Cardiac muscle cell (in vitro differentiated cells and primary cell): ENCODE measurements at places on chromosomes 5 and 9. TPM values are rescaled to one million over a fixed set of nuclear protein-coding genes. Genes with fewer than 3 reads are reported as not detected.

- H3K4me1 ChIP-seq = no peaks in the 10 kb centered on the region
- no peaks in the 10 kb centered on the region for H3K36me3 ChIP-seq
- DNase-seq = no peak
- no peak overlapping the region for H3K27ac ChIP-seq
- no peaks in the 10 kb centered on the region for H3K27me3 ChIP-seq
Observed at GRCh38 chr9:72763022-72763421, 189.8 kb downstream of the ALDH1A1 start.

- no peak overlapping the region for H3K4me3 ChIP-seq
- no peak overlapping the region for H3K27ac ChIP-seq
- no peaks in the 10 kb centered on the region for H3K27me3 ChIP-seq
- H3K36me3 ChIP-seq = no peaks in the 10 kb centered on the region
- H3K4me1 ChIP-seq = no peaks in the 10 kb centered on the region
- no peak for DNase-seq
Observed at GRCh38 chr9:4507306-4508130, 17.2 kb downstream of the SLC1A1 start.

DNA sequence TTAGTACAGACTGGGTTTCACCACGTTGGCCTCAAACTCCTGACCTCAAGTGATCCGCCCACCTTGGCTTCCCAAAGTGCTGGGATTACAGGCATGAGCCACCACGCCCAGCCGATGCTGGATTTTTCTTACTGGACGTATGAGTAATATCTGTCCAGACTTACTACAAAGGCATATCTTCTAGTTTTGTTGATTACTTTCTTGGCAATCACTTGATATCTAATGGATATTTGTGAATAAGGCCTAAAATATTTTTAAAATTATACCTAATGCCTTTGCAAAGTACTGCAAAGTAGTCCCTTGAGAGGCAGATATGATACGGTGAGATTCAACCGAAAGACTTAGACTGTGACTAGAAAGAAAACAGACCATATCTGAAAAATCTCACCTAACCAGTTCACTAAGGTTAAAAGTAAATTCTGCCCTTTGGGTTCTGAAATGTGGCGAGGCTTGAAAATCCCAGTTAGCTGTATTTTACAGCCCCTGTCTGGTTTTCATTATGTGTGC lies 152.1 kb downstream of the GNAQ start:
- no peaks in the 10 kb centered on the region for H3K27me3 ChIP-seq
- peak; percentile 22 for DNase-seq
- peaks cover 7% of the 10 kb centered on the region for H3K4me1 ChIP-seq
- no peak overlapping the region for H3K27ac ChIP-seq
- no peak overlapping the region for H3K4me3 ChIP-seq

DNA sequence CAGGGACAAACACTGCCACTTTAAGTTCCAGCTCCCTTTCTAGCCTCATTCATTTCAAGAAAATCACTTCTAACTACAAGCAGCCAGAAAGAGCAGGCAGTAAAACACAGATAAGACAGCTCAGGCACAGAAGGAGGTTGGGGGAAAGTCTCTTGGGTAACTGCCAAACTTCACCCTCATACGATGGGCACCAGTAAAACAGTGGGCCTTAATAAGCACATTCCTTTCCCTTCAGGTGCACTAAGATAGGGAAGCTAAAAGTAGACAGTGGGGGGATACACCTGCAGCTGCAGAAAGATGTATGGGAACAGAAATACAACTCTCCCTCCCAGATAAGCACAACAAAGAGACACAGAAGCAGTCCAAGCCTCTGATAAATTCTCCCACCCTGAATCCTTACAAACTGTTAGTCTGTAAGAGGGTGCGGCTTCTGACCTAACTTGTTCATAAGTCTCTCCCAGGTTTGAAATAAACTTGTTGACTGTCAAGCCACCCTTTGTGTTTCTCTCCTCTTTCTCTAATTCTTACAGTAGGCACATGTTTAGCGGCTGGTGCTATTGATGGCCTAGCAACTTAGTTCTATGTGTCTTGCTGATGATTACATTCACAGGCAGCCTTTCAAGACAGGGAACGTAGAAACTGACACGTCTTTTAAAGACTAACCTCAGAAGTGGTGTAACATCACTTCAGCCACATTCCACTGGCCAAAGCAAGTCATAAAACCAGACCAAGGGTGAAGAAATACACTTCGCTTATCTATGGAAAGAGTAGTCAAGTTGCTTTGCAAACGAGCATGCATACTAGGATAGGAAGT lies 6.8 kb upstream of the CKS2 start:
- H3K36me3 ChIP-seq = no peaks in the 10 kb centered on the region
- H3K27me3 ChIP-seq = no peaks in the 10 kb centered on the region
- no peaks in the 10 kb centered on the region for H3K4me1 ChIP-seq
- H3K4me3 ChIP-seq = no peak overlapping the region
- no peak overlapping the region for H3K27ac ChIP-seq

DNA sequence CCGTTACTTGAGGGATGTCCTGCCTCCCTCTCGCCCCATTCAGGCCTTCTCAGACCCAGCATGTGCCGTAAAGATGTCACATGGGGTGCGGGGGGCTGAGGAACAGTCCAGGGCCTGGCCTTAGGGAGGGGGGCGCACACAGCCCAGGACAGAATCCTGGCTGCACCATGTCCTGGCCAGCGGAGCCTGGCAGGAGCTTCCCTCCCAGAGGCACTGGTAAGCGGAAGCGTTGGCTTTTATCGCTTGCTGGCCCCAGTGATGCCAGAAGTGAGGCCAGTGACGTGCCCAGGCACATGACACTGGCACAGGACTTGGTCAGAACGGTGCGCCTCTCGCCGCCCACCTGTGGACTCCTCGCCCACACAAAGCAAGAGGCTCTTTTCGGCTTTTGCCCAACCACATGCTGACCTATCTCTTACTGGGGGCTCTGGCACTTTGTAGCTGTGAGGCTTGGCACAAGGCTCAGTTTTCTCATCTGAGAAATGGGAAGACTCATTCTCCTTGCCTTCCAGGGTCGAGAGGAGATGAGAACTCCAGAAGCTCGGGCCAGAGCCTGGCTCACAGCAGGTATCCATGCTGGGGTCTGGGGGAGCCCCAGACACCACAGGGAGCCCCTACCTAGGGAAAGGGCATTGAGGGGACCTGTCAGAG lies 59.0 kb downstream of the LMX1B start:
- H3K36me3 ChIP-seq = no peaks in the 10 kb centered on the region
- peaks cover 94% of the 10 kb centered on the region for H3K27me3 ChIP-seq
- DNase-seq = no peak
- H3K27ac ChIP-seq = no peak overlapping the region
- no peak overlapping the region for H3K4me3 ChIP-seq

DNA sequence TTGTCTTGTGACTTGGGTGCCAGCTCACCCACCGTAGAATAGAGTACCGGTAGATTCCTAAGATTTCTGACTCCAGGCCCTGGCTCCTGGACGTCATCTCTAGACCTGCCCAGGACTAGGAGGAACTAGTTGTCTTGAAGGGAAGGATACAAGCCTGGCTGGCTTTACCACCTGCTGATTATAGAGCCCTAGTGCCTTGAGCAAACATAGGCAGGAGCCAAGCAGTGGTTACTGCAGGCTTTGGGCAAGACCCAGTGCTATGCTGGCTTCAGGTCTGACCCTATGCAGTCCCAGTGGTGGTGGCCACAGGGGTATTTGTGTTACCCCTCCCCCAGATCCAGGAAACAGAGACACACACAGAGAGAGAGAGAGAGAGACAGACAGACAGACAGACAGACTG lies 606.2 kb downstream of the PDE4D start:
- H3K27ac ChIP-seq = peak overlapping the region; percentile 25
- H3K4me3 ChIP-seq = no peak overlapping the region
- peaks cover 3% of the 10 kb centered on the region for H3K36me3 ChIP-seq
- peaks cover 4% of the 10 kb centered on the region for H3K4me1 ChIP-seq
- H3K27me3 ChIP-seq = no peaks in the 10 kb centered on the region

- no peak overlapping the region for H3K27ac ChIP-seq
- no peak for DNase-seq
- no peaks in the 10 kb centered on the region for H3K36me3 ChIP-seq
- H3K4me1 ChIP-seq = peaks cover 14% of the 10 kb centered on the region
Observed at GRCh38 chr9:19976226-19976625, 187.4 kb upstream of the SLC24A2 start.

- H3K36me3 ChIP-seq = no peaks in the 10 kb centered on the region
- H3K4me3 ChIP-seq = no peak overlapping the region
- no peaks in the 10 kb centered on the region for H3K4me1 ChIP-seq
- no peaks in the 10 kb centered on the region for H3K27me3 ChIP-seq
Observed at GRCh38 chr9:72779614-72780013, 173.2 kb downstream of the ALDH1A1 start.

- no peaks in the 10 kb centered on the region for H3K27me3 ChIP-seq
- no peak for DNase-seq
- peaks cover 8% of the 10 kb centered on the region for H3K4me1 ChIP-seq
- no peak overlapping the region for H3K4me3 ChIP-seq
Observed at GRCh38 chr5:51983161-51983560, 599.9 kb downstream of the ISL1 start.

DNA sequence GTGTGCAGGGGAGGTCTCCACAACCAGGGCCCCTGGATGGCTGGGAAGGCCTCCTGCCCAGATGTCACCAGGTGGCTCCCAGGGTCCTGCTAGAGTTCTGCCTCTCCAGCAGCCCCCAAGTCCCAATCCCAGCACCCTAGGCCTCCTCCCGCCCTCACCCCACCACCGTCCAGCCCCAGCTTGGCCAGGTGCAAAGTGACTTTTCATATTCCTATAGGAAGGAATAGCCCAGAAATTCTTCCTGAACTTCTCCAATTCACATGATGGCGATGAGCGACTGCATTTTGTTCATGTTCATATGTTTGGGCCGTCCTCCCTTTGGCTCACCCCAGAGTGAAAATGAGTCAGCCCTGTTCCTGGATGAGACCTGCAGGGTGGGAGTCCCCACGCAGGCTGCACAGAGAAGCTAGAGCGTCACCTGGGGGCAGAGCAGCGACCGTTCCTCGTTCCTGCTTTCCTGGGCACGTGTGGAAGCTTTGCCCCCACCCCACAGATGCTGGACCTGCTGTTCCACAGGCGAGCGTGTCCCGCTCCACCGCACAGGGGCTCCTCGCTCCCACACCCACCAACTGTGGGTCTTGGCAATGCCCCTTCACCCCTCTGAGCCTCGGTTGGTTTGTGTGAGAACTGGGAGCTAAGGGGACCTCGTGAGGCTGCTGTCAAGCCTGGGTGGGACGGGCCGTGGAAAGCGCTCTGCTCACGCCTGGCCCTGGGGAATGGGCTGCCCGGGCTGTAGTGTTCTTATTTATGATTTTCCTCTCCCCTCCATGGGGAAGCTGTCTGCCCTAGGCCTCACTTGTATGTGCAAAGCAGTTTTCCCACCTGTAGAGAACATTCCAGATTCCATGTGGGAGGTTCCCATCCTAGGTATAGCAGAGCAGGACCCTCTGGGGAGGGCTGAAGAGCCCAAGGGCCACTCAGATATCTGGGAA lies 6.9 kb downstream of the MRPS2 start:
- H3K27me3 ChIP-seq = no peaks in the 10 kb centered on the region
- H3K4me1 ChIP-seq = no peaks in the 10 kb centered on the region
- no peak overlapping the region for H3K4me3 ChIP-seq
- H3K36me3 ChIP-seq = peaks cover 11% of the 10 kb centered on the region

GRCh38 chr9:114307899-114308267 lies 15.0 kb upstream of the ORM1 start:
- no peaks in the 10 kb centered on the region for H3K27me3 ChIP-seq
- no peak overlapping the region for H3K27ac ChIP-seq
- H3K4me3 ChIP-seq = no peak overlapping the region
- no peak for DNase-seq
- H3K36me3 ChIP-seq = no peaks in the 10 kb centered on the region
- no peaks in the 10 kb centered on the region for H3K4me1 ChIP-seq

DNA sequence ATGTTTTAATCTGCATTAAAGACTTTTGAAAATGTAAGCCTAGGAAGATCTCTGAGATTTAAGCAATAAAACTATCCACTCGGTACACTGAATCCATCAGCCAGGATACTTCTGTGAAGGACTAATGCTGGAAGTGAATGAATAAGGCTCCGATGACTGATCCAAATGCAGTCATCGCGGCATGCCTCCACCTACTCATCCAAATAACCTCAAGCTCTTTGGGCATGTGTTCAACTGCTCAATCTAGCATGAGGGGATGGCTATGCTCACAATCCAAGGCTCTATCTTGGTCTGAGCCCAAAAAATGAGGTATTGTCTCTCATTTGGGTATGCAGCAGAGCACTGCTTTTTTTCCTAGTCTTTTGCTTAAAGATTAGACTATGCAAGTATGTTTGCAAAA lies 19.2 kb downstream of the MARCHF3 start:
- no peaks in the 10 kb centered on the region for H3K36me3 ChIP-seq
- no peak overlapping the region for H3K27ac ChIP-seq
- no peaks in the 10 kb centered on the region for H3K27me3 ChIP-seq
- no peak overlapping the region for H3K4me3 ChIP-seq
- peaks cover 6% of the 10 kb centered on the region for H3K4me1 ChIP-seq
- DNase-seq = no peak

- no peaks in the 10 kb centered on the region for H3K36me3 ChIP-seq
- H3K27ac ChIP-seq = no peak overlapping the region
- DNase-seq = no peak
- H3K4me1 ChIP-seq = no peaks in the 10 kb centered on the region
- H3K27me3 ChIP-seq = no peaks in the 10 kb centered on the region
- H3K4me3 ChIP-seq = no peak overlapping the region
Observed at GRCh38 chr9:86766511-86766910, 180.8 kb downstream of the GAS1 start.

DNA sequence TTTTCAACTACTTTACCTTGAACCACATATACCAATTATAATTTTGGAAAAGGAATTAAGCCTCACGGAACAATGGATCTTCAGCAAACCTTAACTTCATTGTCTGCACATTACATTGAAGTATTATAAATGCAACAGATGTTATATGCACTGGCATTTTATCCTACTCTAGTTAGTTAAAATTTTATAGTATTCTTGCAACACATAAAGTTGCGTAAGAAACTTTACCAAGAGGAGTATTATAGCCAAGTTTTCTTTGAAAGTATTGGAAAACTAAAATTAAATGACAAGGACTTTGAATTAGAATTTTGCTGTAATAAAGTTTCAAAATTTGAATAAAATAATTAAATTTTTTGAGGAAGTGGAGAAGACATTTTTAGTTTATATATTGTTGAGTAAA lies 63.4 kb upstream of the SREK1 start:
- H3K4me1 ChIP-seq = no peaks in the 10 kb centered on the region
- DNase-seq = peak; percentile 20
- H3K27me3 ChIP-seq = no peaks in the 10 kb centered on the region
- H3K36me3 ChIP-seq = peaks cover 4% of the 10 kb centered on the region
- no peak overlapping the region for H3K27ac ChIP-seq
- H3K4me3 ChIP-seq = no peak overlapping the region

The TAS2R1 gene
- not detected in 2 replicates for total RNA-seq

The ZFP2 gene
- 0.70 and 2.0 TPM in 2 replicates for total RNA-seq

The ANKRA2 gene
- total RNA-seq = 22.0 and 39.5 TPM in 2 replicates

The NDUFB6 gene
- 50.3 and 97.5 TPM in 2 replicates for total RNA-seq

The EMB gene
- 1.8 and 3.8 TPM in 2 replicates for total RNA-seq

The GAS1 gene
- total RNA-seq = 18.2 and 22.6 TPM in 2 replicates

The CDH6 gene
- total RNA-seq = 0.04 and 0.77 TPM in 2 replicates

The TMEM171 gene
- total RNA-seq = not detected in 2 replicates

The CDC25C gene
- 2.7 and 16.2 TPM in 2 replicates for total RNA-seq

The ARHGEF37 gene
- 4.2 and 7.6 TPM in 2 replicates for total RNA-seq

The ENTREP1 gene
- total RNA-seq = 110 and 176 TPM in 2 replicates

The FOXI1 gene
- total RNA-seq = not detected in 2 replicates

The NR6A1 gene
- total RNA-seq = 12.8 and 19.8 TPM in 2 replicates

The DRD1 gene
- total RNA-seq = 1.3 and 3.1 TPM in 2 replicates

The BAAT gene
- not detected in 2 replicates for total RNA-seq

The SCGB3A2 gene
- not detected in 2 replicates for total RNA-seq

The TLX3 gene
- not detected in 2 replicates for total RNA-seq
